ENCODE measurements at places on chromosomes 7 and 10.
A peak's percentile ranks its signal among the peaks of the same experiment; 100 is the strongest.

DNA sequence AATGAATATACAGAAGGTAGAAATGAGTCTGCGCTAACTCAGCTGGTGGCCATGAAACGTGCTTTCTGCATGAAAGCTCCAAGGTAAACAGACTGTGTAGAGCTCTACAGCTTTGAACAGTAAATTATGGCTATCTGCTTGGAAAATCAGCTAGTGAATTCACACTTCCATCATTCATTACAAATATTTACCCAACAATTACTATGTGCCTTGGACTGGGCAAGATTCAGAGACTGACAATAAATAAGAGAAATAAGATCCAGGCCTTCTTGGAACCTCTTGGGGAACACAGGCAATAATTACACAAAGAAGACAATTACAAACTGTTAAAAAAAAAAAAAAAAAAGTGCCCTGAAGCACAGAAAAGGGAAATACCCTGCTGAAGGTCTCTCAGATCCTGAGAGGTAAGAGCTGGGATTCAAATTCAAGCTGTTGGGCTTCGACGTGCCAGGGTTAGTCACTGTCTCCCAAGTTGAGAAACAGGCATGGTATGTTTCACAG lies 15.8 kb downstream of the TSPAN12 start:
- no peak for DNase-seq

DNA sequence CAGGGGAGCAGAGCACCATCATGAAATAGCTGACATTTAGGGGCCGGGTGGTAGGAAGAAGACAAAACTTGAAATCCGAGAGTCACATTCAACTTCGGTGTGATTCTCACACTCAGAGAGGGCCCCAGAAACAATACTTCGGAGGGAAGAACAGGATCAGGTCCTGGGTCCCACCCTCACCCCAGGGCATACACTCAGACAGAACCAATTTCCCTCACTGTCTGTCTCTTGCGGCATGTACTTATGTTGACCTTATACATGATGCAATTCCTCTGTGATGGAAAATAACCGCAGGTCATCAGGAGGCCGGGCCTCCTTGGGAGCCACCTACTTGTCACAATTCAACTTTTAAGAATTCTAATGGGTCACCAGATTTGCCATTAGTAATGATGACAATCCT lies 26.3 kb upstream of the HMX3 start:
- DNase-seq: no peak

DNA sequence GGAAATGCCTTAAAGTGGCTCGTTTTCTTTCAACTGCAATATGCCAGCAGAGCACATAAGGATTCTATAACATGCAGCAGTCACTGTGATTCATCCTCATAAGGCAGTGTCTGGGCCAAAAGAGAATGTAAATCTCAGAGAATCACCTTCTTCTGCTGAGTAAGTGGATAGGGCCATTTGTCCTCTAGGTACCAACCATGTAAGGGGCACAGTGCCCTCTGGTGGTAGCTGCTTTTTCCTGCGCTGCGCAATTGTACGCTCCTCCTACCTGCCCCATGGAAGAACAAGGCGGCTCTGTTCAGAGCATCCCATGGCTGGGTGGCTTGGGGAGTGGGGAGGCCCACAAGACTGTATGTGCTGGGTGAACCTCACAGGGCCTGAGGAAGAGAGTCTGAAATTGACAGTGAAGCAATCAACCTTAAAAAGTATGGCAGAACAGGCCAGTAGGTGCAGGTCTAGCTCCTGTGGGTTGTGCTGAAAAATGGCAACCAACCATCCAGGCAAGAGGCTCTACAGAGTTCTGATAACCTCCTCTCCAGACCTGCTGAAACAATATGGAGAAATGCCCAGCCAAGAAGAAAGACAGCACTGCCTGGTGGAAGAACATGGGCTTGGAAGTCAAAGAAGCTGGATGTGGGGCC lies 78.6 kb upstream of the C10orf90 start:
- peak; percentile 5 for DNase-seq

GRCh38 chr10:98316661-98317060 lies 48.7 kb upstream of the LOXL4 start:
- DNase-seq: no peak

- DNase-seq: no peak
Observed at GRCh38 chr10:131694781-131695495, 205.9 kb upstream of the PPP2R2D start.
